ENCODE measurements at places on chromosomes 7 and 10.

DNA sequence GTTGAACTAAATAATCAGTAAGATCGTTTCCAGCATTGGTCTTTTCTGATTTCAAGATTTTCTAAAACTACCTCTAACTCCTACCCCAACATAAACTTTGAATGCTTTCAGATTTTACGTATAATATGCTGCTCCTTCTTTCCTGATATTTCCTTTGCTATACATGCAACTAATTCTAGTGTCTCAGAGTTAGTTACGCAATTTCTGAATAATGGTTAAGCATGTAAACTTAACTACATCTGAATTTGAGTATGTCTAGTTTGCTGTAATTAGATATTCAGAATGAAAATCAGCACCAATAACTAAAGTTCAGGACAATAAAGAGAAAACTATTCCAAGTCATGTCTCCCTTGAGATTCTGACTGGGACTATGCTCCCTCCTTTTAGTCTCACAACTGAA, 71.0 kb downstream of the SEMA3C start:
- ATAC-seq, result no peak

DNA sequence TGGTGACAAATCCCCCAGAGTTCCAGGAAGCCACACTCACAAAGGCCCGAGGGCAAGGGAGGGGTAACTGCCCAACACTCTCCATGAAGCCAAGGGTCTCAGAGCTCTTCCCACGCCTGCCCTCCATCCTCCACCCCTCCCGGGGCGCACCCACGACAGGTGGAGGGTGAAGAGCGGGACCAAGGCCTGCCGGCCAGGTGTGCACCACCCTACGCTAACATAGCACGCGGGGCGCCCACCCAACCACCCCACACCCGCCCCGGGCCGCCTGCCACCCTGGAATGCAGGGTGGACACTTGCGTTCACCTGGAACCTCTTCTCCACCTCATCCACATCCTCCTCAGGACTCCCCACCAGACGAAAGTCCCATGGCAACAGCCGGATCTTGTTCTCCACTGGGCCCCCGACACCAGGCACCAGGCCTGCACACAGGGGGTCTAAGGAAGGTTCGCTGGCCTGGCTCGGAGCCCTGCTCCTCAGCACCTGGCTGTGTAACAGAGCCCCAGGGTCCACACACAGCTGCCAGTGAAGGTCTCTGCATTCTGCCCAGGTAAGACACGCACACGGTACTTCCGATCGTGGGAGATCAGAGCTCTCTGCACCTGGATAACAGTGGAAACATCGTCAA, 32.7 kb downstream of the MAD1L1 start:
- ATAC-seq, result no peak

DNA sequence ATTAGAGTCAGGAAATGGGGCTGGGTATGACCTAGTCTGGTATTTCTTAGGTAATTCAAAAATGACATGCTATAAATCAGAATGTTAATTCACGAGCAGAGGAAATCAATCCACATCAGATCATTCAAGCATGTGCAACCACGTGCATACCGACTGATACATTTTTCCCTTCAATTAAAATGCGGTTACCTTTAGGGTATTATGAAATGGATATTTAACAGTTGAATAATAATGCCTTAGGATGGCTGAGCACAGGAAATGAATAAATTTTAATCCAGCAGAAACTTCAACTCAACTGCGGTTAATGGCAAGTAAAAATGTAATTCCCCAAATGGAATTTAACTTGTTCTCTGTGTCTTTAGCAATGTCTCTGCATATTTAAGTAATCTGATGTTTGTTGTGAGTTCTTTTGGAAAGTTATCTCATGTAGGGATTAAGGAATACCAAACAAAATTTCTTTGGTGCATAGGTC, 9.2 kb downstream of the CPA2 start:
- ATAC-seq, result no peak

GRCh38 chr7:84997626-84998025, 189.2 kb downstream of the SEMA3D start:
- no peak for ATAC-seq

DNA sequence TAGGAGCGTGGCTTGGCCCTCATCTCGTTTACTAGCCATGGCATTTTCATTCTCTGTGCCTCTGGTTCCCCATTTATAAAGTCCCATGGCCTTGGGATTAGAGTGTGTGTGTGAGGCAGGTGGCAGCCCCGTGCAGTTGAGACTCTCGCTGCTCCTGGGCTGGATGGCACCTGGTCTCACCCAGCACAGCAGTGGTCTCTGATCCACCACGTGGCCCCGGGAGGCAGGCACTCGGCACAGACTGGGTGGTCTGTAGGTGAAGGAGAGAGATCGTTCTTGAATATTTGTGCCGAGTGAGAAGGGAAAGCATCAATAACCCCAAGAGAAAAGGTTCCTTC, 50.4 kb downstream of the CALML3 start:
- no peak for ATAC-seq

DNA sequence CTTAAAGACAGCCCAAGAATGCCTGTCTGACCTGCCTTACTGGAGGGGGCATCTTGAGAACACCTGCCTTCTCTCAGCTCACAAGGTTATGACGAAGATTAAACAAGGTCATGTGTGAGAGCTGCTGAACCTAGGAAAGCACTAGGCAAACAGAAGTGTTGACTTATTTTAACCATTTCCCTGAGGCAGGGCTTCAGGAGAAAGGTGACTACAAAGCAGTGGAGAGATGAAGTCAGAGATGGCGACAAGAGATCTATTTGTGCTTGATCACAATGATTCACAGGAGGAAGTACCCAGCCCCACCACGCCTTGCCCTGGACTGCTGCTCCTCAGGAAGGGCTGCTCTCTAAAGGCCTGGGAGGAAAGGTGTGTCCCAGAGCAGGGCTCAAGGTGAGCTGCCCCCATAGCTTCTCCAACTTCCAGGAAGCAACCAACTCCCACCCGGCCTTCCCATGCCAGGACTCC, 27.8 kb downstream of the STN1 start:
- ATAC-seq, result peak; percentile 75

- peak; percentile 6 for ATAC-seq
Observed at GRCh38 chr7:48183370-48183743, 12.1 kb downstream of the ABCA13 start.

DNA sequence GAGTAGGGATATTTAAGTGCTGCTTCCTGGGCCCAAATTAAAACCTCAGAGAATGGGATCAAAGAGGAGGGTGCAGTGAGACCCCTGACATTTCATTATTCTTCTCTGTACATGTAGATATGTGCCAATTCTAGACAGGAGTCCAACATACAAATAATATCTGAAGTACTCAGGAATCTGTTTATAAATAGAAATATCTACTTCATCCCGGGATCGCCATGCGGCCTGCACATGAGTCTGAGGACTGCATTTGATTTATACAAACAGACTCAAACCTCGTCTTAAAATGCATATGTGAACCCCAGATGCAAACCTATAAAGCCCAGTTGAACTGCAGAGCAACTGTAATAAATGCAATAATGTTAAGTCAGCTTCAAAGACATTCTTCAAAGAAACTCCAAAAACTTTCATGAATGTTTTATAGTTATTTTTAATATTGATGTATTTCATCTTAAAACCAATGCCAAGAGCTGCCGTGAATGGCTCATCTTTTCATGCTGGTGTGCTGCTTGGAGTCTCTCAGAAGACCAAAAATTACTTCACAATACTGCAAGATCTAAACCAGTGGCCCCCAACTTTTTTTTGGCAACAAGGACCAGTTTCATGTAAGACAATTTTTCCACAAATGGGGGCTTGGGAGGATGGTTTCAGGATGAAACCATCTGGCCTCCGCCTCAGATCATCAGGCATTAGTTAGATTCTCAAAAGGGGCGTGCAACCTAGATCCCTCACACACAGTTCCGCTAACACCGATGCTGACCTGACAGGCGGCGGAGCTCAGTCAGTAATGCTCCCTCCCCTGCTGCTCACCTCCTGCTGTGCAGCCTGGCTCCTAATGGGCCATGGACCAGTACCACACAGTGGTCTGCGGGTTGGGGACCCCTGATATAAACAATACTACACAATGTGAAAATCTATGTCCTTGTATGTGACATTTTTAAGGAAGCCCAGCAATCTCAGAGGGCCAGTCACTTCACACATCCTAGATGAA, 166.9 kb downstream of the PARD3 start:
- no peak for ATAC-seq

DNA sequence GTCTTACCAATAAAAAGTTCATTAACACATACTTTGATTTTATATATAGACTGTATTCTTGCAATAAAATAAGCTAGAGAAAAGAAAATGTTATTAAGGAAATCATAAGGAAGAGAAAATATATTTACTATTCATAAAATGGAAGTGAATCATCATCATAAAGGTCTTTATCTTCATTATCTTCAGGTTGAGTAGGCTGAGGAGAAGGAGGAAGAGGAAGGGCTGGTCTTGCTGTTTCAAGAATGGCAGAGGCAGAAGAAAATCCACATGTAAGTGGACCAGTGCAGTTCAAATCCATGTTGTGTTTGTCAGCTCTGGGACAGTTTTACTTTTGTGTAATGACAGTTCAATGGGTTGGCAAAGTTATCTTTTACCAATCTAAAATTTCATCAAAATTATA, 609.1 kb upstream of the ANKRD30A start:
- ATAC-seq, result no peak

DNA sequence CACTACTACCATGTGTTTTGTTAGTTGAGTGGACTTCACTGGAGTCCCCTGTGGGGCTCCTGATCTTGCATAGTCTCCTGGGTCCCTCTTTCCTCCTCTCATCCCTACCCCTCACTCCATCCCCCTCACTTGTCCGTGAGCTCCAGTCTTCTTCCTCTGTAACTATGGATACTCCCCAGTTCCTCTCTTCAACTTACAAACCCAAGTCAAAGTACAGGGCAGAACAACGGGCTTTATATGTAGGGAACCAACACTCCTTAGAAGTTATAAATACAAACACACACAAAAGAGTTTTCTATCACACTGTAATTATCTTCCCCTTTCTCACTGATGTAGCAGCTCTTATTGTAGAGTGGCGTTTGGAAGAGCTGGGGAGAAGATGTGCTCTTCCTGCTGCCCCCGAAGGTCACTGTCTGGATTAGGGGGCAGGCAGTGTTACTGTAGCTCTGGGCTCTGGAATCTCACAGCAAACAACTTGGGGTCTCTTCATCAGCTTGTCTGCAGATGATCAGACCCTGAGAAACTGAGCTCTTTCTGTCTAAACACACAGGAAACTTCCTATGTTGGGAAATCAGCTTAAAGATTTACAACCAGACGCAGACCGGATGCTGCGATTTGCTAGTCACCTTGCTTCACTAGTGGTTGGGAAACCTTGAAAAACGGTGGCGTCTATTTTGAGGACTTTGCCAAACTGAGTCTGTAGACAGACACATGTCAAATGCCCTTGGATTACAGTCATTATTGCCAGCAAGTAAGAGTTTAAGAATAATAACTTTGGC, 13.6 kb downstream of the SNX10 start:
- no peak for ATAC-seq

GRCh38 chr7:109377076-109377884, 807.6 kb downstream of the DNAJB9 start:
- ATAC-seq, result no peak
